Jurkat, Clone E6-1 (cell line): ENCODE measurements at places on chromosomes 2 and 18.

DNA sequence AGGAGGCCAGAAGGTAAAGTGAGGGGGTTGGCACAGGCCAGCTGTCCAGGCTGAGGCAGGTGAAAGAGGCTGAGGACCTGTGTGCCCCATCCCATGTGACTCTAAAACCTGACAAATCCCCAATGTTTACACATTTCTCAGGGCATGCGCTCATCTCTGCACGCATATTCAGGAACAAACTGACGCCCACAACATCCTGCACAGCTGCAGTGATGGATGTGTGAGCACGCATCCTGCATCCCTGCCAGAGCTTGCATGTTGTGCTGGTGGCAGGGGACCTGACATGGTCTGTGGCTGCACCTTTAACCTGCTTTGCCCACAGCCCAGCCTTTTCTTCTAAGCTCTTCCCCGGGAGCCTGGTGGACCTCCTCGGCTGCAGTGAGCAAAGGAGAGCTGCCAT, 83.1 kb downstream of the FBXO15 start:
- peak; percentile 81 for DNase-seq

- no peak for DNase-seq
Observed at GRCh38 chr2:8501061-8501720, 180.7 kb upstream of the ID2 start.

- DNase-seq: no peak
Observed at GRCh38 chr2:52526735-52527134, 1240.9 kb upstream of the CHAC2 start.

- DNase-seq: no peak
Observed at GRCh38 chr2:200665626-200666453, 80.0 kb downstream of the AOX1 start.

GRCh38 chr2:101432411-101433181, 42.3 kb downstream of the RFX8 start:
- no peak for DNase-seq

- DNase-seq: peak; percentile 27
Observed at GRCh38 chr2:47509250-47509649, 106.3 kb downstream of the MSH2 start.

GRCh38 chr2:44459739-44460138, 98.0 kb downstream of the CAMKMT start:
- no peak for DNase-seq

GRCh38 chr2:196234672-196235071, 63.3 kb upstream of the STK17B start:
- no peak for DNase-seq

DNA sequence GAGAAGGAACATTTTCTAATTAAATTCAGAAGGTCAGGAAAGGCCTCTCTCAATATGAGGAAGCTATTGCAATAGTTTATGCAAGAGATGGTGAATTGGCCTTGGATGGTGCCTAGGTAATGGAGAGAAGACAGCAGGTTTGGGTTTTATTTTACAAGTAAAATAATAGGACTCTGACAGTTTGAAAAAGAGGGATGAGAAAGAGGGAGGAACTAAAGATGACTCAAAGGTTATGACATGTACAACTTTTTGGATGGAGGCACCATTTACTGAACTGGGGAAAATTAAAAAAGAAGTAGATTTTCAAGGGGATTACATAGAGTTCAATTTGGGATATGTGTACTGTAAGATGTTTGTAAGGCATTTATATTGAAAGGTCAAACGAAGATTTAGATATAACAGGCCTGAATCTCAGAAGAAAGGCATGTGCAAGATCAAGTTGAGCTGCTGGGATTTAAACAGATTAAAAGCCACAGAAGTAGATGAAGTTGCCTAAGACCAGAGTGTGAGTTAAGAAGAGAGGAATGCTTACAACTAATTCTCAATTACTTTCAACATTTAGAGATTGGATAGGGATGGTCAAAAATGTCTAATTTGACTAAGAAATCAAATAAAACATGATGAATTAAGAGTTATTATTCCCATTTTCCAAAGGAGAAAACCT, 12.3 kb upstream of the ASNSD1 start:
- no peak for DNase-seq

- DNase-seq: no peak
Observed at GRCh38 chr2:223538920-223539440, 63.2 kb downstream of the SCG2 start.

DNA sequence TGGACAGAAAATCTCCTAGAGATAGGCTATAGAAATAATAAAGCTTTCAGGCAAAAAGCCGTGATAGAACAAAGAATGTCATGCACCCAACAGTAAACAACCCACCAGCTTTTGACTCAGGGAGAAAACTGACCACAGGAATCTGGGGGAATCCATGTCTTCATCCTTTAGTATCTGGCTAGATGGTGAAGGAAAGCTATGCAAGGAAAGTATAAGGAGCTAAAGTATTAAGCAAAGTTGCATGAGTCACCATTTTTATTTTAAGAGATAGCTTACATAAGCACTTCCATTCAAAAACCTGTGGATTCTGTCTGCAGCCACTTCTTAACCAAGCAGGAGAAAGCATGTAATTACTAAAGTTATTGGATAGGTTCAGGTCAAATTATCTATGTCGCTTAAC, 363.8 kb downstream of the LRP1B start:
- no peak for DNase-seq

DNA sequence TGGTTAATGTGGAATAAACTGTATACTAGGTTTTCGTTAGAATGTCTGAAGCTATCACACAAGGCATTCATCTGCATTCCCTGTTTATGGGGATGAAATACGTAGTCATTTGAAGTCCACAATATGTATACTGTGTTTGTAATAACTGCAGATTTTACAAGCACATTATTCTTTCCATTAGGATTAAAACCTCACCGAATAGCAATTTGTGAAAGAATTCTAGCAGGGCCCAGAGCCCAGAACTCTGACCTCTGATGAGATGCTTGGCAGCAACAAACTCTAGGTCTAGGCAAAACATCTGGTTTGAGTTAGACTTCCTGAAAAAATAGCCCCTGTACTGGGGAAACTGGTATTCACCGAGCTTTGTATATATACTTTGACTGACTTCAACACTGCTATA, 158.2 kb downstream of the SRBD1 start:
- DNase-seq: no peak

GRCh38 chr18:67359873-67360838, 156.4 kb downstream of the DSEL start:
- no peak for DNase-seq

DNA sequence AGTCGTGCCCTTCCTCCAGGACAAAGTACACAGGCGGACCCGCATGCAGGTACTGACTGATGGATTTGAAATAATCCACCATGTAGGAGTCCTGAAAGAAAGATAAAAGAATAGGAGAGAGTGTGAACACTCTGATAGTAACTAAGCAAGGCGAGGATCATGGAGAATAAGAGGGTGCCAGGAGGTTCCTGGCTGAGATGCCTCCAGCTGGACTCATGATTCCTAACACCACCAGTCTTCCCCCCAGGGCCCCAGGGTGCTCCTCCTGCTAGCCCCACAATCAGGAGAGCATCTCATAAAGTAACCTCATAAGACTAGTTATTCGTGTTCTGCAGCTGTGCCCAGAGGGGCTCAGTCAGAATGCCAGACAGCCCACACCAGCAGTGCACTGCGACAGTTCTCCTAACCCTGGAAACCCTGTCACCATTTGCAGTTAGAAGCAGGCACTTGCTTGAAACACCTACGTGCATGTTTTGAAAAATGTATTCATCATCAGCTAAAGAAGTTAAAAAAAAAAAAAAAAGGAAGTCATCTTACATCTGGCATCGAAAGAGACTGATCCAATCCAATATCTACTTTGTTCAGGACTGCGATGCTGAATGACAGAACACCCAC, 36.7 kb downstream of the RMC1 start:
- DNase-seq: no peak

DNA sequence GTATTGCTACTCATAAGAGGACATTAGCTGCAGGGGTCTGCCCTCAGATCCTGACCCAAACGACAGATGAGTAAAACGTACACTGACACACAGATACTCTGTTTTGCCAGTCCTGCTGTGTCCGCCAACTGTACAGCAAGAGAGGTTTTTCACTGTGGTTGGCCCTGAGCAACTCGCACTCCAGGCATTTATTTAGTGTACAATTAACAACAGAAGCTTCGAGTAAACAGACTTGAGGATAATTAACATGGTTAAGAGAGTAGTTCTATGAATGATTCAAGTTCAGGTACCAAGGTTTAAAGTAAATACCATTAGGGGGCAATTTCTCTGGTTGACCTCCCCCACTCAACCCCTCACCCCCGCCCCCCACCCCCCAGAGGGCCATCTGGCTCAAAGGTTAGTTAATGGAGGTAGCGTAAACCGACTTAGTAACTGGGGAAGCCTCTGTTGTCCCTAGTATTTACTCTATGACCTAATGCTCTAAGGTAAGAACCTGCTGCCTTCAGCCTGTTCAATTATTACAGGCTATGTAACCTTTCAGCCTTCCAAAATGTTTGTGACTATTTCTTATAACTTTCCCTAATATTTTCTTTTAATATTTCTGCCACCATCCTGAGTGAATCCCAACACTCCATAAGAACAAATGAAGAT, 103.9 kb upstream of the XIRP2 start:
- no peak for DNase-seq

GRCh38 chr2:99458529-99458928, 31.3 kb downstream of the REV1 start:
- no peak for DNase-seq

- DNase-seq: peak; percentile 45
Observed at GRCh38 chr2:175937216-175937615, 64.9 kb downstream of the LNPK start.

- DNase-seq: no peak
Observed at GRCh38 chr18:41966943-41967342, 11.9 kb downstream of the PIK3C3 start.

DNA sequence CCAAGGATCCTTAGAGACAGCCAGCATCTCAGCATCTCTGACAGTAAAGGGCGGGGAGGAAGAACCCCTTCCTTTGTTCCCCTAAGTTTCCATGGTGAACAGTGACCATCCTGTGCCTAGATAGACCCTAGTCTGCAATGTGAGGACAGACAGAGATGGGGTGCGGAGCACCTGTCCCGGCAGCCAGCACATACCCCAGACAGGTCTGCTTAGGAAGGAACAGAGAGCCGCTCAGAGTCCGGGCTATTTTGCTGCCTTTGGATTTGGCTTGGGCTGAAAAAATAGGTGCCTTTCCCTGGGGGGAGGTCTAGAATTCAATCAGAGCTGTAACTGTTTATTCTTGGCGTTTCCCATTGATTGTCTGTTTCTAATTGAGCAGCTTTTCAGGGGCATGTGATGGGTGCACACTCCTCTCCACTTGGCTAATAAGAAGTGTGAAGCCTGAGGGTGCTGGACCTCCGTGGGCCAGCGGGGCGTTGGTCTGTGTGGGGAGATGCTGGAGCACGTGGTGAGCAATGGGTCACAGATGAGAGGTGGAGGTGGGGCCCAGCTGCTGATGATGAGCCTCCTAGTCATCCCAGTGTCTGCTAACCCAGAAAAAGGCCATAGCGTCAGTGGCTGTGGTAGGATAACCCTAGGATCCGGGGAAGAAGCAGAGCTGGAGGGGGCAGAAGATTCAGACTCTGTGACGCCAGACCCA, 236.8 kb downstream of the SEPTIN10 start:
- no peak for DNase-seq

GRCh38 chr2:60759654-60760053, 3.6 kb downstream of the PAPOLG start:
- no peak for DNase-seq

GRCh38 chr2:104885119-104885782, 31.3 kb downstream of the POU3F3 start:
- DNase-seq: no peak

DNA sequence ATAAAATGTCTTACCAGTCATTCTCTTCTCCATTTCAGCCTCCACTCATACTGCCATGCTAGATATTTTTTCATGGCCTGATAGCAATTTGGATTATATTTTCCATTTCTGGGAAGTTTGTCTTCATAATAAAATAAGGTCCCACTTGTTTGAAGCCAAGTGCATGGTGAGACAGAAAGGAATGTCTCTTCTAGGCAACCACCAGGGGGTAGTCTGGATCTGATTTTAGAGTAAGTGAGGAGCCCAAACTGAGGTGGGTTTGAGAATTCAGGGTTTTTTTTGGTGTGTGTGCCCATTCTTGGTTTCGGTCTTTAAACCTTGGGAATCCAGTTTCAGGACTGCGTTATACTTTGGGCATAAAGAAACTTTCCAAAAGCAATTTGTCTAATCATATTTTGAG, 315.5 kb downstream of the RPRM start:
- peak; percentile 49 for DNase-seq

DNA sequence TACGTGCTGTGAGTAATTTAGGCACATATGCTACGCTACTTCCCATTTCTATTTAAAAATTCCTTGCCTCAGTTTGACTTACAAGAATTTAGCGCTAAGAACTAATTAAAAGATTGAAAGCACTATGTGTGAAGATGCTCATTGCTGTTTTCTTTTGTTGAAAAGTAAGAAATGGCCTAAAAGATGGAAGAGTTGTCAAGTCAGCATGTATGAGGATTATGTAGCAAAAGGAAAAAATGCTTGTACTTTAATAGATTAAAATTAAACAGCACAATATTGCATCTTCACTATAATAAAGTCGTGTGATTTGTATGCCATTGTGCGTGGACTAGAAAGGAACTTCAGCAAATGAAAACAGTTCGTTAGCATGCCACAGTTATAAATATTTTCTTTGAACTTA, 77.0 kb downstream of the COX7A2L start:
- no peak for DNase-seq

DNA sequence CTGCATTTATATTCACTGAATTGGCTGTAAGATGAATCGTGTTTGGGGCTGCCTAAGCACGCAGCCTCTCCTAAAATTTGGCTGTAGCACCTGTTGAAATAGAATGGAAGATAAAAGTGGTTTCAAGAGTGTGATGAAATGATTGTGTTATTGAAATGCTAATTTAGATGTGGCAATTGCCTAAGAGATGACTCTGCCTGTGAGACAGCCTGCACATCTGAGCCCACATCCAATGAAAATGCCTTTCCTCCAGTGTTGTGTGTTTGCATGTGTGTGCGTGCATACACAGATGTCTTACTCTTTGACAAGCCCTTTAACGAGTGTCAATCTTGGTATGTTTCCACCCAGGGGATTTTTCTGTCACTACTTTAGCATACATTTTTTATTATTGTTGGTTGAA, 346.9 kb downstream of the MEIS1 start:
- no peak for DNase-seq

GRCh38 chr2:145043399-145043834, 523.5 kb upstream of the ZEB2 start:
- DNase-seq: no peak

DNA sequence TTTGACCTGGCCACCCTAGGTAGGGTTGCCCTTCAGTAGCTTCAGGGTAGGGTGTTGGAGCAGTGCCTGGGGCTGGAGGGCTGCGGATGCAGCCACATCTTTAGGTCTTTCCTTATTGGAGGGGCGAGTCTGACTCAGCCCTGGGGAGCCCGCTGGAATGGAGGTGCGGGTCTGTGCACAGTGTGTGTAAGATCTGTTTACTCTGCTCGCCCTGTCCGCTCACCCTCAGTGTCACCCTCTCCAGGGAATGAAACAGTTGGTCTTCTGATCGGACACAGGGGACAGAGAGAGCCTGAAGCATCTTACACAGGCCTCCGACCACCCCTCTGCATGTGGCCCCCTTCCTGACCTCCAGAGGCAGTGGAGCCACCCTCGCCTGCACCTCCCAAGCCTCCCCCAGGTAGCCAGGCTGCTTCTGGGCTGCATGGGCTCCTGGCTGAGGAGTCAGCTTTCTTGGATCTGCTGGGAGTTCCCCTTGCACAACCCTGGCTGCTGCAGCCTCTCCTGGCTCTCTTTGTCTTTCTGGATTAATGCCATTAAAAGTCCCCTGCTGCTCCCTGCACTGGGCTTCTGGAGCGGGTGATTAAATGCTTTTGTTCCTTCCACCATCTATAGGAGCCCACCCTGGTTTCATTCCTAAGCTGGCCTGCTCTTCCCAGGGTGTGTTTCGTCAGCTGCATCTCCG, 82.6 kb downstream of the ASB1 start:
- DNase-seq: no peak
